ENCODE measurements at places on chromosomes 6 and 20.

- peak; percentile 86 for DNase-seq
Observed at GRCh38 chr6:159594750-159595117, 98.3 kb downstream of the SOD2 start.

DNA sequence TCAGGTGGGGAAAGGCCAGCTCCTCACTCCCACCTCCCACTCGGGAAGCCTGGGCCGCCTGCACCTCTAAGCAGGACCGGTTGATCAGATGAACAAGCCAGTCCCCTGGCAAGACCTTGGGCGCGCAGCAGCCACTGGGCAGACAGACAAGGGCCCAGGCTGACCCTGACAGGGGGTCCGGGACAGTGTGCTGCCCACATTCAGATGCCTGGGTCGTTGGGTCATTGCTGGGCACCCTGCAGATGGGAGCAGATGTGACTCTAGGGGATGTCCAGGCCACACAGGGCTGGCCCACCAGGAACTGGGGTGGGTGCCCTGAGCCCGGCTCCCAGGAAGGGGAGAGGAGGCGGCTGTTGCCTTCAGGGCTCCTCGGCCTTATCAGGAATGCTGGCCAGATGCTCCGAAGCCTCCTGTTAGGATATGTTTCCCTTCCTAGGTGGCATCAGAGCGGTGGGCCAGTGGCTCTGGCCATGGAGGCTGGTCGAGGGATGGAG is 17.3 kb upstream of the FRMD1 start:
- DNase-seq = no peak

GRCh38 chr6:53246924-53247323 is 98.3 kb upstream of the GCM1 start:
- no peak for DNase-seq

DNA sequence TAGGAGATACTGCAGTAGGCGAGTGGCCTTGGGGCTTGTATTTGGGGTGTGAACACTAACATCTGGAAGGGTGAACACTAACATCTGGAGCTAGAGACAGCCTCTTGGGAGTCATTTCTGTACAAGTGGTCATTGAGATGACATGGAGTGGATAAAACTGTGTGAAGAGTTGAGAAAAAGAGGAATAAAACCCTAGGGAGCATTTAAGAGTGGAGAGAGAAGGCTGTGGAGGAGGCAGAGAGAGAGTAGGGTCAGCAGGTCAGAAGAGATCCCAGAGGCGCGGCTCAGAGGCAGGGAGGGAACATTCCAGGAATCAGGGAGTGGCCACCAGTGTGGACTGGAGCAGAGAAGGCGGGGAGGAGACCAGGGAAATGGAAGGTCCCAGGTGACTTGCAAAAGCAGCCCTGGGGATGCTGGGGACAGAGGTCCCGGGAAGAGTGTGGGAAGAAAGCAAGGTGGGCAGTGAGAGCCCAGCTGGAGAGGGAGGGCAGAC is 202.0 kb upstream of the RNF24 start:
- DNase-seq = peak; percentile 31

GRCh38 chr6:8865451-8865850 is 430.1 kb upstream of the SLC35B3 start:
- DNase-seq = no peak

- peak; percentile 95 for DNase-seq
Observed at GRCh38 chr20:45419188-45420091, 3.5 kb downstream of the PIGT start.

GRCh38 chr6:101832371-101832770 is 438.9 kb downstream of the GRIK2 start:
- no peak for DNase-seq

DNA sequence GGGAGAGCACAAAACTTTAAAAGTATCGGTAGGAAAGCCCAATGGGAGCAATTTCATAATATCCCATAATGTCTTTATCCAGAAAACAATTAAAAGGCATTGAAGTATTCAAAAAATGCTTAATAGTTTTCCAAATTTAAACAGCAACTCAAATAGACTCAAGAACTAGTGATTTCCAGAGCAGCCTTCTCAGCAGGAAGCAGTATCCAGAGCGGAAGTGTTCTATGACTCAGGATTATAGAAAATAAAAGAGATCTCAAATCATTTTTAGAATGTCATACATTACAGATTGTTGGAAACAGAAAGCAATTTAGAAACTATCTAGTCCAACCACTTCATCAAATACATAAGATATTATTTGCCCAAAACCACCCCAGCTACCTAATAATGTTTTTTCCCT is 79.3 kb downstream of the COL12A1 start:
- no peak for DNase-seq

DNA sequence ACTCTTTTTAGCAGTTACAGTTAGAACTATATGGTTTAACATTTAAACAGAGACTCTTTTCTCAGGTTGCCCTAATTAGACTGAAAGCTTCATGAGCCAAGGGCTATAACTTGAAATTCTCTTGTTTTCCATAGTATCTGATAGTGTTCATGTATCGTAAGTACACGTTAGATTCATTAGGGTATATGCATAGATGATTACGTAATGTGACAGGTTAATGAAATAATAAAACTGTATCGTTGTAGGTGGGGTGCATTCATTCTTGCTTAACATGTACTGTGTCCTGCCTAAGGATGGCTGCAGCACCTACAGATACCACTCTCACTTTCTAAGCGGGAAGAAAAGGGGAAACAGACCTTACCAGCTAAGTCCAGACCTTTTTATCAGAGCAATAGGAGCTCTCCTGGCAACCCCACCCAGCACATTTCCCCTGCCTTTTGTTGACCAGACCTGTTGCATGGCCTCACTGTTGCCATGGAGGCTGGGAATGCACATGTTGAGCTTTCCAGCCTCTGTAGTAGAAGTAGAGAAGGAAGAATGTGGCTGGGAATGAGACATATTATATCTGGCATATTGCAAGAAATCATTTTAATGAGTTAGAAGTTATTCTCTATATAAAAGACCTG is 83.0 kb downstream of the MAP3K4 start:
- DNase-seq = no peak

DNA sequence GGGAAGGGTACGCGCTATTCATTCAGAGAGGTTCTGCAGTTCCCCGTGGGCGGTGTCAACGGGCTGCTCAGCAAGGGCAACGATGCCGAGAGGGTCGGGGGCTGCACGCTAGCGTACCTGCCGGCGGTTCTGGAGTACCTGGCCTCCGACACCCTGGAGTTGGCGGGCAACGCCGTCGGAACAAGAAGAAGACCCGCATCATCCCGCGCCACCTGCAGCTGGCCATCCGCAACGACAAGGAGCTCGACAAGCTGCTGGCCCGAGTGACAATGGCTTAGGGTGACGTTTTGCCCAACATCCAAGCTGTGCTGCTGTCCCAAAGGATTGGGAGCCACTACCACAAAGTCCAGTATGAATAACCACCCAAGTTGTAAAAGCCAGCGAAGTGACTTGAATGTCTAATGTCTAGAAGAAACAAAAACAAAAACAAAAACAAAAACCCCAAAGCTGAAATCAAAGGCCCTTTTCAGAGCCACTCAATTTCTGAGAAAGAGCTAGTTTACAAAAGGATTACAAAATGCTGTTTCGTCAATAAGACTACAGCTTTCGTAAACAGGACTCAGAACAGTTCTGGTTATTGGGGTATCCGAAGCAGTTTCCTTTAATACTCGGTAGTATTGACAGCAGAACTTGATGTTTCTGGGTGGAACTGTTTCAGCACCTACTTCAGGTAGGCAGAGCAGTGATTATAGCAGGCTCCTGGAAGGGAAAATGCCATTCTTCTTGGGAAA is 21.9 kb upstream of the SLC17A4 start:
- DNase-seq = no peak

DNA sequence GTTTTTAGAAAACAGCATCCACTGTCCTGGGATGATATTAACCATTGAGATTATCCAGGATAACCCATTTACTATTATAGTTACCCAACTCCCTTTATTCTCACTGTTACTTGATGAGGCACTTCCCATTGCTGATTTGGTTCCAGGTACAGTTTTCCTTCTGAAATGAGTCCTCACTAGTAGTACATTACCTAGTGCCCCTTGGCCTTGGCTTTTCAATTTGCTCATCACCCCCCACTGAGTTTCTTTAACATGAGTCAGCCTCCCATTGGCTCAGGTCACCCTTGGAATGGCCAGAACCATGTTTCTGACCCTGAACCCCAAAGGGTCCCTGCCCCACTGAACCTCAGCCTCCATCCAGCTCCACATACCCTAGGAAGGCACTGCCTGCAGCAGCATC is 28.4 kb downstream of the MDGA1 start:
- DNase-seq = no peak

DNA sequence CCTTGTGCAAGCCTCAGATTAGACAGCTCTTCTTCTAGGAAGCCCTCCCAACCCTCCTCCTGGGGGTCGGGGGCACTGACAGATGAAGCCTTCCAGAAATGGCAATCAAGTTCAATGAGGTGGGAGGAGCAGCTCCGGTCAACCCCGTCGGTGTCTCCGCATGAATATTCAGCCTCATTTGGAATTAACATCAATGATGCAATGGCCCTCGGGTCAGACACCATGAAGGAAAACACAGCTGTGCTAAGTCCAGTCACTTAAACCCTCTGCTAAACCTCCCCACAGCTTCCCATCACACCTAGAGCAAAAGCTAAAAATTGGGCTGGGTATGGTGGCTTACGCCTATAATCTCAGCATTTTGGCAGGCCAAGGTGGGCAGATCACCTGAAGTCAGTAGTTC is 36.5 kb downstream of the ZNF217 start:
- DNase-seq = no peak

GRCh38 chr6:29861521-29862255 is 34.1 kb downstream of the HLA-G start:
- no peak for DNase-seq

- no peak for DNase-seq
Observed at GRCh38 chr6:63716169-63716568, 80.6 kb downstream of the PHF3 start.

DNA sequence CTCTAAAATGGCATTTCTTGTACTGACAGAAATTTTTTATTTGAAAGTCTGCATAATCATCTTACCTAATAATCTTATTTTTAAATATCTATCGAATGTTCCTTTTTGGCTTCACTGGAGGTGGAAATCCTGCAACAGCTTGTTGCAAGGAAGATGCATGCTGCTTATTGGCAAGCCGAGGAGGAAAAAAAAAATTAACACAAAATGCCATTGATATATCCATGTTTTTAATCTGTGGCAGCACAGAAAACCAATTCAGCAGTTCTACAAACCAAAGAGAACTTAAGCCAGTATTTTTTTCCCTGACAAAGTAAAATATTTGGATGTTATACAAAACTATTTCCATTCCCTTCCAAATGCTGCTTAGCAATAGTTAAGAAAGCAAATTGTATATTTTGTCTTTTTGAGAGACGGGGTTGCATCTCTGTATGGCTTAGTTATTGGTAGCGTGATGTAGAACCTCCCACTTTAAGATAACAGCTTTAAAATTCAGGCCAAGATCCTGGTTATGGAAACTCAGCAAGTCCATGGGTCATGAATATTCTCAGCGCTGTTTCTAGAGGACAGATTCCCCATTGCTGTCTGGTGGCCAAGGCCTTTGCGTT is 231.4 kb downstream of the TMEM242 start:
- no peak for DNase-seq

DNA sequence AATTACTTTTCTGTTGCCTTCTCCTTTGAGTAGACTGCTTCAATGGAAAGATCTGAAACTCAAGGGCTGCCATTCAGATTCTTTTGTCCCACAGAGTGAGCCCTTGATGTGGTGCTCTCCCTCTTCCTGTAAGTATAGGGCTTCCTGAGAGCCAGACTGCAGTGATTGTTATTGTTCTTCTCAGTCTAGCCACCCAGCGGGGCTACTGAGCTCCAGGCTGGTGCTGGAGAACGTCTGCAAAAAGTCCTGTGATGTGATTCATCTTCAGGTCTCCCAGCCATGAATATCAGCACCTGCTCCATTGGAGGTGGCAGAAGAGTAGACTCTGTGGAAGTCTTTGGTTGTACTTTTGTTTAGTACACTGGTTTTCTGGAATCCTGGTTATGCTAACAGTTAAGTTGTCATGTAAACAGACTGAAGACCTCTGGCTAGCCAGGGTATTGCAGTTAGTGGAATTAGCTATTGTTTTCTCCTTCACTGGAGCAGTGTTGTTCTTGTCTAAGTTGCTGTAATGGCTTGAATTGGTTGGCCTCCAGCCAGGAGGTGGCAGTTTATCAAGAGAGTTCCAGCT is 240.9 kb downstream of the COL12A1 start:
- DNase-seq = no peak

DNA sequence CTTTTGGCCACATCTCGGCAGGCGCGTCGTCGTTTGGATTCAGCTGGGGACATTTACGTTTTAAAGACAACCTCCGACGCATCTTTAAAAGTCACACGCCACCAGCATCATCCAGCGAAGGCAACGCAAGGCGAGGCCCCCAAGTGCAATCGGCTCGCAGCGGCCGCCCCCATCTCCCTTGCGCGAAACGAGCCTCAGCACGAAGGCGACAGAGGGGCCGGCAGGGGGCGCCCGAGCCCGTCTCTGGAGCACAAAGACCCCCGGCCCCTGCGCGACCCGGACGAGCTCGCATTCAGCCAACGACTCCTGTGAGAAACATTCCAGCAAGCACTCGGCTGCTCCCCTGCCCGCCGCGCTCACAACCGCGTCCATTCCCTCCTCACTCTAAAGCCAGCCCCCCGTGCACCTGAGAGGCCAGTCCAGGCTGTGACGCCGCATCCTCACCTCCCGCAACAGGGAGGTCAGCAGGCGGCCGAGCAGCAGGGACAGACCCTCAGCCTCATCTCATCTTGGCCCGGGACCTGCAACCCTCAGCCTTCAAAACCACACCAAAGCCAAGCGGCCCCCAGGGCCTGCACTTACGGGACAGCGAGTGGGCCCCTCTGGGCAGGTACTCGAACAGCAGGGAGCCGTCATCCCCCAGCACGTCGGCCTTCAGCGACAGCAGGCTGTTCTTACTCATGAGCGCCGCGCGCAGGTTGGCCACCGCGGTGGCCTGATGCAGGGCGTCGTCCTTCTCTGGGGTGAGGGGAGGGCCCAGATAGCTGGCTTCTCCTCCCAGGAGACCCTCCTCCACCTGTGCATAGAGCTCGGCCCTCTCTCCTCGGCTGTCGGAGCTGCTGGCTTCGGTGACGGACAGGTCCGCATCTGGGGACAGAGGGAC is 35.8 kb downstream of the SLC2A4RG start:
- no peak for DNase-seq

GRCh38 chr6:79818471-79818870 is 128.9 kb downstream of the ELOVL4 start:
- DNase-seq = no peak

DNA sequence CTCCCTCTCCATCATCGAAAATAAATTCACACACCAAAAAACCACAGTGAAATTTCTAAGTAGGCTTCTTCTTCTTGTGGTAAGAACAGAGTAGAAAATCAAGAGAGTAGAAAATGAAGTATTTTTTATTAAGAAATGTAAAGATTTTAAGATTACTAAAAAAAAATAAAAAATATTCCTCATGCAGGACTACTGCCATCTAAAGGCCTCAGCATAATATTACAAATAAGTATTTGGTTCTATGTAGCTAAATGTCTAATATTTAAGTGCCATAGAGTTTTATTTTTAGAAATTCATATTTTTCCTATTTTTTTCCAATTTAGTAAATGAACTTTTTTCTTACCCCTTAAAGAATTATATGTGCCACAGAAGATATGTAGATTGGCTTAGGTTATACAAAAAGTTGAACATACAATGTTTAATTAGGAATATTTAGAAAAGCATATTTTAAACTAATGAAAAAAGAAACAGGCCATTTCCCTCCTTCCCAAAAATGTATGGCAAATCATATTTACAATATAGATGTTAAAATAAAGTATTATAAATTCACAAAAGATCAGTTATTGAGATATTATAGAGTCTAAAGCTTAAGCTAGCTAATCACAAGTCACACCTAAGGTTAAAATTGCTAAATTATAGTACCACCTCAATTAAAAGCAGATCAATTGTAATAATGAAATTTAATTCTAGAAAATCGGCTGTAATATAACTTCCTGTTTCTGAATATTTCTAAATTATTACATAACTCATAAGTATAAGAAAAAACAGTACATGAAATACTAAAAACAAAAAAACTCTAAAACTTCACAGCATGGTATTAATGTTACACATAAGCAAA is 3.5 kb upstream of the NT5DC1 start:
- no peak for DNase-seq

Data from mammary epithelial cell (primary cell).